ENCODE measurements at places on chromosomes 12 and 14. TPM values are rescaled to one million over a fixed set of nuclear protein-coding genes. Genes with fewer than 3 reads are reported as not detected.

The LYZ gene
- total RNA-seq, result not detected

The MEG3 gene
- total RNA-seq, result 501 TPM

The TAS2R9 gene
- 0.32 TPM for total RNA-seq

The HCFC2 gene
- 38.9 TPM for total RNA-seq

The LRRC10 gene
- not detected for total RNA-seq

The CD27 gene
- total RNA-seq, result not detected

The SP7 gene
- total RNA-seq, result under 0.01 TPM

The POTEM gene
- total RNA-seq, result not detected

The CMA1 gene
- total RNA-seq, result not detected

The SIX6 gene
- not detected for total RNA-seq

The ERP27 gene
- not detected for total RNA-seq

The KRT77 gene
- total RNA-seq, result not detected

The NKX2-1 gene
- total RNA-seq, result not detected

The CLEC9A gene
- total RNA-seq, result not detected

The PTPRO gene
- total RNA-seq, result under 0.01 TPM

The C12orf50 gene
- total RNA-seq, result not detected

The C12orf42 gene
- total RNA-seq, result not detected
